ENCODE measurements at places on chromosomes 3 and 15. TPM values are rescaled to one million over a fixed set of nuclear protein-coding genes. Genes with fewer than 3 reads are reported as not detected.

CA12 gene
- total RNA-seq: 8.9 TPM

MAP1A gene
- 22.5 TPM for total RNA-seq

GRCh38 chr3:112043621-112044201 lies 9.2 kb downstream of the TMPRSS7 start:
- DNase-seq: peak; percentile 83

- no peak for DNase-seq
Observed at GRCh38 chr15:38130205-38130567, 122.5 kb upstream of the SPRED1 start.

DNA sequence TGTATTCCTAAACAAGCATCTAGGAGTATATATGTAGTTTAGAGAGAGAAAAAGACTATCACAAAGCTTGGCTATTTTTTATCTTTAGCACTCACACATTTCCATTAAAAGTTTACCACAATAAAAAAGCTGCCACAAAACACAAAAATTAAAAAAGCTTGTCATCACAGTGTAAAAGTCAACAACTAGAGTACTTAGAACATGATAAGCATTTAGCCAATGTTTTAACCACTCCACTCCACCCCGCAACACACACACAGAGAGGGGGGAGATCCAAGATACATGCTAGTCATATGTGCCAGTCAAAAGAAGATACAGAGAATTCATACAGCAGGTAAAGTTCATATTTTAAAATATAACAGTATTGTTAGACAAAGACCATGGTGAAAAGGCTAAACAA lies 79.7 kb downstream of the STAG1 start:
- no peak for DNase-seq

DNA sequence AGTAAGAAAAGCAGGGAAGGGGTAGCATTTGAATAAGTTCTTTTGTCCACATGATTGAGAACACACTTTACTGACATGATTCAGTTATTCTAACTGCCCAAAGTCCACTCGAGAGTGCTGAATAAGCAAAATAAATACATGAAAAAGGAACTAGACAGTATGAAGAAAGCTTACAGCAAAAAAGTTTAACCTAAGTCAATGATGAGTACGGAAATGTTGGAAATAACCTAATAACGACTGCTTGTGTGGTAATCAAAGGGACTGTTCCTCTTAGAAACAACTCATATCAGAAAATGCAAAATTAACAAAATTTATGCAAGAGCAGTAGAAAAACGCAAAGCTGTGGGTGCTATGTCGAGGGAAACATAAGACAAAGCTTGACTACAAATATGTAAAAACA lies 36.6 kb downstream of the DMXL2 start:
- DNase-seq: peak; percentile 2

- DNase-seq: no peak
Observed at GRCh38 chr3:186185194-186185787, 76.4 kb upstream of the ETV5 start.

DNA sequence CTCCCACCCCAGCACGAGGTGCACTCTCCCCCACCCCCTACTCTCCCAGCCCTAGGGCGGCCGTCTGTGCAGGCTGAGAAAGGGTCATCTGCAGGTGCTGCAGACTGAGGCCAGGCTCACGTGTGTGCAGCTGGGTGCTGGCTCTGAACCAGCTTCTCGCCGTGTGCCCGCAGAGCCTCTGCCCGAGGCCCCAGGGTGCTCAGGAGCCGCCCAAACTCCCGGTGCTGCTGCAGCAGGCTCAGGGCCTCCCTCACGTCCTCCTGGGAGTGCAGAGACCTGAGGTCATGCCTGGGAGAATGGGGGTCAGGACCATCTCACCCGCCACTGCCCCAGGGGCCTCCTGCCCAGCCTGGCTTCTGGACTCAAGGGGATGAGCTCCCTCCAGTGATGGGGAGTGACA lies 17.2 kb downstream of the SPTBN5 start:
- no peak for DNase-seq
